ENCODE measurements at places on chromosomes 1 and 21.

GRCh38 chr1:212437179-212437798 lies 4.6 kb downstream of the NENF start:
- DNase-seq: no peak

- no peak for DNase-seq
Observed at GRCh38 chr1:1665815-1666251, 7.0 kb upstream of the CDK11B start.

- DNase-seq: no peak
Observed at GRCh38 chr1:4701276-4701675, 46.9 kb downstream of the AJAP1 start.

DNA sequence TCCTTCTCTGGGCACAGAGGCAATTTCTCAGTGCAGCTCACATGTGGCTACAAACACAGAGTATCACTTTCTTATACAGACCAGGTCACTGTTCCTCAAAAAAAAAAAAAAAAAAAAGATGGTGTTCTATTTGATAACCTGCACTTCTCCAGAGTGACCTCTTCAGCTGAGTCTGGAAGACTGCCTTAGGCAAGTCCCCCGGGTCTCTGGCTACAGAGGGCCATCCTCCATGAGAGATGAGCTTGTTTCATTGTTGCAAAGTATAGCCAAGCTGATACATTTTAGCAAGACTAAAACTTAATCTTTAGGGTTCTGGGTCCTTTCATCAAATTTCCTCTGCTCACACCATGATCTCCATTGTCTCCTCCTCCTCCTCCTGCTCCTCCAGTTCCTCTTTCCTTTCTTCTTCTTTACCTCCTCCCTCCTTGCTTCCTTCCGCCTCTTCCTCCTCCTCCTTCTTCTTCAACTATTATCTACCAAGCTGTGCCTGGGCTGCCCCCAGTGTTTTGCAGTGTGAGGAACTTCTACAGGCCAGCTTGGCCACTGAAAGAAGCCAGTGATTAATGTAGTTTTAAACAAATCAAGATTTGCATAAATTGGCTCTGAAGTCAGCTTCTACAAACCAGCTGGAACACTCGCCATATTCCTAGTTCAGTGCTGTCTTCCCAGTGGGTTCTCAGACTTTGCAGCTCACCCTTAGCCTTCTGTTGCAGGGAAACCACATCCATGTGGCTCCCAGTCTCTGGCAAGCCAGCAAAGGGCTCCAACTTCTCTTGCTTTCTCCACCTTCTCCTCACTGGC lies 139.4 kb downstream of the RUNX1 start:
- DNase-seq: no peak

- DNase-seq: no peak
Observed at GRCh38 chr21:28943631-28944030, 49.0 kb downstream of the LTN1 start.

- no peak for DNase-seq
Observed at GRCh38 chr21:32467291-32467690, 54.8 kb downstream of the EVA1C start.

- no peak for DNase-seq
Observed at GRCh38 chr1:115329965-115330364, 8.1 kb downstream of the NGF start.

DNA sequence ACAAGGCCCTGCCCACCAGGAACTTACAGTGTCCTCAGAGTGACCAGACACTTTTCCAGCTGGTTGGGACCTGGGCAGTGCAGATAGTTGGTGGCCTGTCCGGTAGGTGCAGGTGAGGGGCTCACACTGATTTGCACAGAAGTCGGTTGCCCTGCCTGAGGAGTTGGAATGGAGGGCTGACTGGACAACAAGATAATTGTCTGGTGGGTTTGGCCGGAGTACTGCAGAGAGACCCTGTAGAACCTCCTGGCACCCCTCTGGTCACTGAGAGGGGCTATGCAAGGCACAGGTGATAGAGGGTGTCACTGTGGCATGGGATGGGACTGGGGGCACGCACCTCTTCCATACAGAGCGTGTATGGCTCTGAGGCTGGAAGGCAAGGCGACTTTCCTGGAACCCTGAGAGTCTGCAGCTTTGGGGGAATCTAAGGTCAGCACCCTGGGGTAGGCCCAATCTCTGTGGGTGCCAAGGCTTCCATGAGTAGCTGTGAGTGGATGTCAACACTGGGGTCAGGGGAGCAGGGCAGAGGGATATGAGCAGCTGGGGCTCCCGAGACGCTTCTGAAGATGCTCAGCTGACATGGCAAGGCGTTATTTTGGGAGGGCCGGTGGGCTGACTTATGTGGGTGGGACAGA lies 7.6 kb upstream of the PLA2G2D start:
- no peak for DNase-seq

DNA sequence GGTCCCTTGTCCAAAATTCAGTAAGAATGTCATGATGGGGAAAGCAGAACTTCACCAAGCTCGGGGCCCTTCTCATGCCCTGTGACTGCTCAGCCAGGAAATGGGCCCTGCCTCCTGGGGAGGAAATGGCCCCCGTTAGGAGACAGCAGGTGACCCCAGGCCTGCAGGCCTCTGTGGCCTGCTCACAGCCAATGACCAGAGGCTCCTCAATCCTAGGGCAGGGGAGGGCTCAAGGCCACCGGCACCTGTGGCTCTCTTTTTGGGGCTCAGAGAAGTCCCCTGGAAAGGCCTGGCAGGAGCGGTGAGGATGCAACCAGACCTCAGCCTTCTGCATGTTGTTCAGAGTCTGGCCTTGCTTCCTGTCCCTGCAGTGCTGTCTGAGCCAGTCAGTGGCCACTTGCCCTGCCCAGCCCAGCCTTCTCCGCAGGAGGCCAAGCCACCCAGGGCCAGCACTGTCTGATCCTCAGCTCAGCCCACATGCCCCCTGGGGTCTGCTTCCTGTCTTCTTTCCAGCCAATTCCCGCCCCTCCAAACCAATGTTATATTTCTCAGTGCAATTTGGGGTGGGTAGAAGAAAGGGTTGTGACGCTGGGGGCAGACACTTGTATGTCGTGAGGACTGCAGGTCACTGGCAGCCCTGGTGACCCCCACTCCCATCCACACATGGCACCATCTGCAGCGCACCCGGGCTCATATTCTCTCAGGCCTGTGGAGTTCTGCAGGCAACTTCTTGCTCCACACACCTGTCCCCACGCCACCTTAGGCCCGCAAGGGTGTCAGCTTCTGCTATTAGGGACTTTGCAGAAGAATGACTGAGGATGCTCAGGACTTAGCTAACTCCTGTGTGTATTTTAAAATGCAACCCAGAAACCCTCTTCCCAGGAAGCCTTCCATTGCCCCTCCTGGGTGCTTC lies 83.6 kb downstream of the ITPKB start:
- DNase-seq: no peak

DNA sequence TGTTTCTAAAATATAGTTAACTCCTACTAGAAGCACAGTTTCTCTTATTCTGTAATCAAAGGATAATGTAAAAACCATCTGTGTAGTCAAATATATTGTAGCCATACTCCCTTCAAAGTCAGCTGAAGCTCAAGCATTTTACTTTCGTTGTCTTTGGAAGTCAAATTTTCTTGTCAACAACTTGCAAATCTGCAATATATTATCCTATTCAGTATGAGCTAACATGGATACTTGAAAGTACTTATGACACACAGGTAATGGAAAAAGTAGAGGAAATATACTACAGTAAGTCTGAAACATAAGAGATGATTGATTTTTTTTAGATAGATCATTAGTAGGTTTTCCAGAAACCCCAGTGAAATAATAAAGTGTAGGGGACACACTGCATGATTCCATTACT lies 121.5 kb downstream of the COL24A1 start:
- no peak for DNase-seq

DNA sequence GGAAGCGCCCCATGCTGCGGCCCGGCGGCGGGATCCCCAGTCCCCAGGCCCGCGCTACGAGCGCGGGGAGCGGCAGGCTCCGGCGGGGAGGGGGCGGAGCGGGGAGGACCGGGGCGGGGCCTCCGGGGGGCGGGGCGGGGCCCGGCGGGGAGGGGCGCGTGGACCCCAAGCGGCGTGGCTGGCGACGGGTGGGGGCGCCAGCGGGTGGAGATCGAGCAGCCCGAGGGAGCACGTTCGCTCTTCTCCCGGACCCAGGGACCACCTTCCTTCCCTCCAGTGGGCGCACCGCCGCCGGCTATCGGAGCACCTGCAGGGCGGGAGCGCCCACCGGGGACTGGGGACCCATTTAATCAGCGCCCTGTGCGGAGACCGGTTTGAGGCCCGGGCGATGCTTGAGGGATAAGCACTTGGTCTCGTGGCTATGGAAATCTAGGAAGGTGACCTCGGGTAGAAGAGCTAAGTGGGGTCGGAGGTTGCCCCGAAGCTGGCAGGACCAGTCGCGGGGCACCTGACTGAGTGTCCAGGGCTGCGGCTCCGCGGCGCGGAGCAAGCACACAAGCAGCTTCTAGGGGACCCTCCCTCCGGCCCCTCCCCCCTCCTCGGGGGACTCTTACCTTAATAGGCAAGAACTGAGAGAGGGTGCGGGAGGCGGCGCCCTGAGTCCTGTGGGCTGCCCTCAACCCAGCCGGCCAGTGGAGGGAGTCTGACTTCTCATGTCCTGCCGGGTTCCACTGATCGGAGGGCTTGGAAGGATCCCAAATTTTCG lies at the start of gene TSPAN2:
TSPAN2 (minus strand) TSS at position 84 of the 766 bp plus-strand sequence; CDS start at position 13, 71 bp downstream.
- peak; percentile 49 for DNase-seq

GRCh38 chr1:244965185-244966030 lies 101.1 kb upstream of the HNRNPU start:
- no peak for DNase-seq

- DNase-seq: peak; percentile 54
Observed at GRCh38 chr1:175208773-175209492, 16.4 kb upstream of the KIAA0040 start.

DNA sequence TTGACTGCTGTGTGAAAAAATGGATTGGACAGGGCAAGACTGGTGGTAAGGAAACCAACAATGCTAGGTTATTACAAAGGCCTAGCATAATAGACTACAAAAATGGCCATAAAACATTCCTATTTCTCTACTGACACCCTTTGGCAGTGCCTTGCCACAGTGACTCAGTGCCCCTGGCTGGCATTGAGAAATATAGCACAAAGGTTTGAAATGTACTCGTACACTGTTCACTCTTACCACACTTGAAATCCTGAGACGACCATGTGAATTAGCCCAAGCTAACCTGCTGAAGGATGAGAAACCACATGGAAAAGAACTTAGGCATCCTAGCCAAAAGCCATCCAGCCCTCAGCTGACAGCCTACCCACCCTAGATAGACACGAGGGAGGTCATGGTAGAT lies 149.8 kb upstream of the PALMD start:
- no peak for DNase-seq

DNA sequence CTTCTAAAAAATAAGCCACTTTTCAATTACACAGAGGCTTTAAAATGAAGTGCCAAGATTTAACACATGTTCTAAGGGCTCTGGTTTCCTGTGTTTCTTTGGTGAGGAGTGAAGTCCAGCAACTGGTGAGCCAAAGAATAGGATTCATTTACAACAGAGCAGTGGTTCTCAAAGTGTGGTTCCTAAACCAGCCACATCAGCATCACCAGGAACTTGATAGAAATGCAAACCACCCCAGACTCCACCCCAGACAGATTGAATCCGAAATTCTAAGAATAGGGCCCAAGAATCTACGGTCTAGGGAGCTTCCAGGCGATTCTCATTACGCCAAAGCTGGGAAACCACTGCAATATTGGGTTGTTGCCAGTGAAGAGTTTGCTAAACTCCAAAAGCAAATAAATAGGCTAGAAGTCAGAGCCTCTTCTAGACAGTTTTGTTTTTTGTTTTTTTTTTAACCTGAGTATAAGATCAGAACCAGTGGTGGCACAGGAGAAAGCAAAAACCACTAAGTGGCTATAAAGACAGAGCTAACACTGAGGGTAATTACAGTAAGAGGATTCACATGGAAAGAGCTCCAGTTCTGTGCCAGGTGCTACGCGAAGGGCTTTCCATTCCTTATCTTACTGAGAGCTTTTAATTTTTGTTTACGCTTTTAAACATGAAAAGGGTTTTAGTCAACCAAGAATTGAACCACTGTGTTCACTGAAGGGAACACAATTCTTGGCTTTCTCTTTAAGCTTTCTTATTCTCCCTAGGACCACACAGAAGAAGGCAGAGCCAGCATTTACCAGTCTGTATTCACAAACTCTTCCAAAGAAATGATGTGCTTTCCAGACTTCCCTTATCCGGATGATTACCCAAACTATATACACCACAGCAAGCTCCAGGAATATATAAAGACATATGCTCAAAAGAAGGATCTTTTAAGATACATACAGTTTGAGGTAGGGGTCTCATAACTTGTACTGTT lies 42.4 kb upstream of the FMO2 start:
- DNase-seq: no peak

DNA sequence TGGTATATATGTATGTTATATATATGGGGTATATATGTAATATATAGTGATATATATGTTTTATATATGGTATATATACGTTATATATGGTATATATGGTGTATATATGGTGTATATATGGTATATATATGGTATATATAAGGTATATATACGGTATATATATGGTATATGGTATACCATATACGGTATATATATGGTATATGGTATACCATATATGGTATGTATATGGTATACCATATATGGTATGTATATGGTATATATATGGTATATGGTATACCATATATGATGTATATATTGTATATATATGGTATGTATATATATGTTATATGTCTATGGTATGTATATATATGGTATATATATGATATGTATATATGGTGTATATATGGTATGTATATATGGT lies 447.7 kb upstream of the USP24 start:
- no peak for DNase-seq

DNA sequence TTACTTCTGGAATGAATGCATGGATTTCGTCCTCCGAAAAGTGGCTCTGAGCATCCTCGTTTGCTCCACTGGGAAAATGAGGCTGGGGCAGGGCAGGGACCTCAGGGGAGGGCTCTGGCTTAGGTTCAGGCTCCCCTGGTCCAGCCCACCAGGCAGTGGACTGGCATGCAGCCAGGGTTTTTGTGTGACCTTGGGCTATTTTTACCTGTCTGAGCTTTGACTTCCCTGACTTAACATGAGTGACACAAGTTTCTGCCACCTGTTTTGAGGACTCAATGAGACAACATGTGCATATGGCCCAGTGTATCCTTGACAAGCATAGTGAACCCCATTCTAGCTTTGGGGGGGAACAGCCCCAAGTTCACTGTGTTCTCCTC lies 32.6 kb upstream of the EDN2 start:
- DNase-seq: no peak

DNA sequence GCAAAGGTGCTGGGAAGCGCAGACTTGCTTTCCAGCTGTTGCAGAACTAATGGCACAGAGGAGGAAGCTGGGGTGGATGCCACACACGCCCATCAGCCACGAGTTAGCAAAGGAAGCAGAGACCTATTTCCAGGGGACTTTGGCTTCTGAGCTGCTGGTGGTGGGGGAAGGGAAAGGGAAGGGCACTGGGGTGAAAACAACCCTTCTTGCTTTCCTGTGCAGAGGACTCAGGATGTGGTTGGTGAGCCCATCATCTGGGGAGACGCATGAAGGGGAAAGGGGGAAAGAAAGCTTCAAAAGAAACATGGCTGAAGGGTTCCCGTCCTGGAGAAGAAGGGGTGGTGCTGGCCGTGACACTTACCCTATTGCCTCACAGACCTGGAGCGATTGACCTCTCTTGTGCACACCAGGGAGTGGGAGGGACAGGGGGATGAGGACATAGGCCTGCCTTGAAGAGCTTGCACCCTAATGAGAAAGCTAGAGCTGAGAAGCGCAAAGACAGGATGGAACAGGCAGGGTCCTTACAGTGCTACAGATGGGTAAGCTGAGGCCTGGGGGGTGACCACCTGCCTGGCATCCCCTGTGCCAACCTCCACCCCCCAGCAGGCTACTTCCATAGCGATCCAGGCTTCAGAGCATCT lies 140.8 kb upstream of the RAB4A start:
- peak; percentile 4 for DNase-seq

- no peak for DNase-seq
Observed at GRCh38 chr1:86224651-86225310, 68.2 kb upstream of the COL24A1 start.

GRCh38 chr1:192749349-192749748 lies 59.5 kb upstream of the RGS2 start:
- no peak for DNase-seq
